ENCODE measurements at places on chromosomes 12 and 14.
A peak's percentile ranks its signal among the peaks of the same experiment; 100 is the strongest.

GRCh38 chr12:21252070-21252469, 82.6 kb downstream of the SLCO1A2 start:
- no peak for DNase-seq

DNA sequence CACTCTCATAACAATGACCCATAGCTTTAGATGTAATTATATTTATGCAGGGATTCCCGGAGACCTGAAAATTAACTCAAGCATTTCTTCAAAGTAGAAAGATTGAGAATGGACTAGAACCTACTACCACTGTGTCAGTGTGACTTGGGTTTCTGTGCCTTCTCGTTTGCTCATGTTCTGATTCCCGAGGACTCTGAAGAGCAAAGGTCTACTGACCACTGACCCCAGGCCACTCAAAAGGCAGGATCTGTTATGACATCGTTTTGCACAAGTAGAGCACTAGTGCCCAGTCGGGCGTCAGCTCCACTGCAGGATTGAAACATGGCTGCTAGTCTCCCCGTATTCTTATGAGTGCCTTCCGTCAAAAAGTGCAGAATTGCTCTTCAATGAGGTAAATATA, 53.8 kb upstream of the DHRS4 start:
- no peak for DNase-seq

- DNase-seq: no peak
Measured at GRCh38 chr14:77794357-77794756, 5.6 kb upstream of the ADCK1 start.

DNA sequence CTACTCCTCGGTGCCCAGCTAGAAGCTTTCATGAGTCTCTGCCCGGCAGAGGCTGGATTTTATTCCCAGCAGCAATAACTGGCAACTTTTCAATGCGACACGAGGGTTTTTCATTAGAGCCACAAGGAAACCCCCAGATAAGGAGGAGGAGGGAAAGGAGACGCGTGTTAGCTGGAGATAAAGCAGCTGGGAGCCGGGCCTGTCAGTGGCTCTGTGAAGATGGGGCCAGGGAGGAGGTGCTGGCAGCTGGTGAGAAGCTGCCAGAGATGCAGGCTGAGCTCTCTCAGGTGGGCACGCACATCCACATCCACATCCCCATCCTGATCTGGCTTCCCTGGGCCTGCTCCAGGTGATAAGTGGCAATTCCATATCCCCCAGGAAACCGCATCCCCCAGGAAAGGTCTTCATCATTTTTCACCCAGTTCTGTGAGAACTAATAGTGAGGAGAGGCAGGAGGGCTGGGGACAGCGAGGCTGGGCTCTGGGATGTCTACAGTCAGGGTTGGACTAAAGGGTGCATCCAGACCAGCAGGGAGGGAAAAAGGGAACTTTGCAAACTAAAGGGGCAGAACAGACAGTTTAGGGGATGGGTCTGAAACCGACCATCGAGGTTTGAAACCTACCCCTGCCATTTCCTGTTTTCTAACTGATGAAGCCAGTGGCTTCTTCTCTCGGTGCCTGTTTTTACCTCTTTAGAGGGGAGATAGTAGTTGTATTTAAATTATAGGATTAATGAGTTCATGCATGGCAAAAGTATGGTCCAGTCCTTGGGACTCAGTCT, 413.2 kb downstream of the DPF3 start:
- peak; percentile 59 for DNase-seq

DNA sequence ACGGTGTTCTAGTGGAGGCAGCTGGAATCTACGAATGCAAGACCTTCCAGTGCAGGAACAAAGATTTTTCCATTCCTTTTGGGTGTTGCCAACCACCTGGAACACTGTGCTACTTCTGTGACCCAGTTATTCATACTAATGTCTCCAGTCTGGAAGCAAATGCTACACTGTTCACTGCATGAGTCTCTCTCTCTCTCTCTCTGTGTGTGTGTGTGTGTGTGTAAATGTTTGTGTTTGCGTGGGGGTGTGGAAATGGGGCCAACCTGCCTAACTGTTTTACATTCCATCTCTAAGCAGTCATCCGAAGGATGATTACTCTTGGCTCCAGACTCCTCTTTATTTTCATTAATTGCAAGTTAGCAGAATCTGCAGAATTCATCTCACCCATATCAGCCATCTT, 29.9 kb upstream of the YBX3 start:
- DNase-seq: no peak

GRCh38 chr14:61033855-61034254, 52.8 kb downstream of the SLC38A6 start:
- DNase-seq: no peak

DNA sequence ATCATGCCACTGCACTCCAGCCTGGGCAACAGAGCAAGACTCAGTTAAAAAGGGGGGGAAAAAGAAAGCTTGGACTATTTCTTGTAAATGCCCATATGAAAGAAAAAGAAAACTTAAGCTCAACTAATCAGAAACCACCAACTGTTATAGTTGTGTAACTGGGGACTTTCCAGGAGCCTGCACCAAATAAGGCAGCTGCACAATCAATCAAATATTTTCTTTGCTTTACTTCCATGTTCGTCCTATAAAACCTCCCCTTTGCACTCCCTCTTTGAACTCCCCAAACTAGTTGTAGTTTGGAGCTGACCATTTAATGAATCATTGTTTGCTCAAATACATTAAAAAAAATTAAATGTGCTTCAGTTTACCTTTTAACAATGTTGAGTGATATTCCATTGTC, 54.9 kb downstream of the OTOGL start:
- no peak for DNase-seq

DNA sequence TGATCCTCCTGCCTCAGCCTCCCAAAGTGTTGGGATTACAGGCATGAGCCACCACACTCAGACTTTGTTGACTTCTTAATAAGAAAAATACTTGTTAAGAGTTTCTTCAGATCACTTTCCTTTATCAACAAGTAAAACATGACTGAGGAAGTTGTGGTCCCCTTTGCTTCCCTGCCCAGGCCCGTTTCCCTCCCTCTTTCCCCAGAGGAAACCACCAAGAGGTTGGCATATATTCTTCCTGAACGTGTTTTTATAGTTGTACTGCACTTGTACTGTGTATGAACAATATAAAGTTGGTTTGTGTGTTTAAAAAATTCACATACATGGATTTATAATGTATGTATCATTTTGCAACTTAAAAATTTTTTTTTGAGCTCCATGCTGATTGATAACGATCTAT, 28.4 kb downstream of the PTPN11 start:
- DNase-seq: peak; percentile 69

DNA sequence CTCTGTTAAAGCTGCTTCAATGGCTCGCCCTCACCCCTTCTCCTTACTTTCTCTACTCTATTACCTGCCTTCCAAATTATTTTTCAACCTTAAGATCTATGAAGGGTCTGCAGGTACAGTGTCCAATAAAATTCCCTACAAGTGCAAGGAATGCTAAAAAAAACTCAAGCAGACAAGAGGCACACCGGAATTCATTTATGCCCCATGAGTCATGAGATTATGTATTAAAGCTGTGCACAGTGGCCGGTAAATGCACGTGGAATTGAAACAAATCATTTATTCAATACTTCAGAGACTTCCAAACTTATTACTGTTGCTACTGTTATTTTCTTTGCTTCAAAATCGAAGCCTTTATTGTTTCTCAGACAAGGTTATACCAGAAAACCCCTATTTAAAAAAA, 68.4 kb downstream of the ST8SIA1 start:
- no peak for DNase-seq

- DNase-seq: no peak
Measured at GRCh38 chr12:47672068-47672467, 33.8 kb downstream of the RPAP3 start.

All from MV-4-11 (cell line).